ENCODE measurements at places on chromosomes 2 and 18.

GRCh38 chr2:237096911-237097310, 11.2 kb downstream of the COPS8 start:
- DNase-seq = no peak

DNA sequence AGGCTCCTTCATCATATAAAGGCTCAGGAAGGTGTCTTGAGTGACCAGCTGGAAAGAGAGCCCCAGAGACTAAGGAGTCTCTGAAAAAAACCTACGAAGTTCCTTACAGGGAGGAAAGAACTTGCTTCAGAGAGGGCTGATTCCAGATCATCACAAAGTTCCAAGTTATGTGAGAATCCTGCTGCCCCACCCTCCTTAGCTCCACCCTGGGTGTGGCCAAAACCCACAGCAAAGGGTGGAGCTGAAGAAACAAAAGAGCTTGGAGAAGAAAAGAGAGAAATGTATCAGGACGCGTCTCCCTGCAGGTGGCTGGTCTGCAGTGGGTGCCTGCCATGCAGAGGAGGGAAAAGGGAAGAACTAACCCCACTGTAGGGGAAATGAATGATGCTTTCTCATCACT, 32.8 kb upstream of the ZNF396 start:
- no peak for DNase-seq

DNA sequence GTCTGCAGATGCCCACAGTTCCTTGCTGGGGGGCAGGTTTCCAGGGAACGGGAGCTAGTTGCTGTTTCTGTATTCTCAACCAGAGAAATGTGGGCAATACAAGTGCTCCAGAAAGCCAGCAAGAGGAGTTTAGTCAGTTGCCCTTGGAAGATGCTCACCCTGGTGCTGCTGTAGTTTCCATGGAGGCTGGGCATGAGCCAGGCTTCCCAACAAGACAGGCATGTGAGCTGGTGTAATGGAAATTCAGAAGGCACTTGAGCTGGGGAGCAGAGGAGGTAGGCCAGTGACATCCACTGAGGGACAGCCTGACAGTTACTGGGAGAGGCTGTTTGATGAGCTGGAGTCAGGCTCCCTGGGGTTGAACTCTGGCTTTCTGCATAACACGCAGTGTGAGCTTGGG, 7.7 kb downstream of the HK2 start:
- DNase-seq = no peak

- DNase-seq = no peak
Observed at GRCh38 chr2:127887082-127887775, 1.5 kb upstream of the AMMECR1L start.

DNA sequence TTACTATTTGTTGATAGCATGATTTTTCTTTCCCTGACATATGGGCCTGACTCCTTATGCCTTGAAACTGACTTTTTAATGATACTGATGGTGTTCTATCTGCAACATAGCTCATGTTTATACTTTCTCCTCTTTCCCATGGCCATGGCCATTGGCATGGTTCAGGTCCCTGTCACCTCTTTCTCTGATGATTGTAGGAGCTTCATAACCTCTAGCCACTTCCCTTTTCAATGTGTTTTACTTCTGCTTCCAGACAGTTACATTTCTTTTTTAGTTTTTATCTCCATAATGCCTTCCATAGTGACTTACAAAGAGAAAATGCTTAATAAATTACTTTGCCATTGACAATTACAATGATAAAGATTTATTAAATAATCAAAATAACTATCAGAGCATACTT, 177.9 kb upstream of the SETBP1 start:
- DNase-seq = no peak

DNA sequence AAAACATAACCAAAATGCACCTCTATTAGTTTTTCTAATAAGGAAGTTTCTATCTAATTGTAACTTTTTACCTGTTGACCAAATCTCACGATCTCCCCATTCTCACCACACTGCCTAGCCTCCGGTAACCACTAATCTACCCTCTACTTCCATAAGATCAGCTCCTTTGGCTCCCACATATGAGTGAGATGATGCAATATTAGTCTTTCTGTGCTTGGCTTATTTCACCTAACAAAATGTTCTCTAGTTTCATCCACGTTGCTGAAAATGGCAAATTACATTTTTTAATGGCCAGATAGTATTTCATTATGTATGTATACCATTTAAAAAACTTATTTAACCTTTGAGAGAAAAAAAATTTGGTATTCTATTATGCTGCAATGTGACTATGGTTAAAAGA, 379.0 kb upstream of the NXPH2 start:
- DNase-seq = no peak

DNA sequence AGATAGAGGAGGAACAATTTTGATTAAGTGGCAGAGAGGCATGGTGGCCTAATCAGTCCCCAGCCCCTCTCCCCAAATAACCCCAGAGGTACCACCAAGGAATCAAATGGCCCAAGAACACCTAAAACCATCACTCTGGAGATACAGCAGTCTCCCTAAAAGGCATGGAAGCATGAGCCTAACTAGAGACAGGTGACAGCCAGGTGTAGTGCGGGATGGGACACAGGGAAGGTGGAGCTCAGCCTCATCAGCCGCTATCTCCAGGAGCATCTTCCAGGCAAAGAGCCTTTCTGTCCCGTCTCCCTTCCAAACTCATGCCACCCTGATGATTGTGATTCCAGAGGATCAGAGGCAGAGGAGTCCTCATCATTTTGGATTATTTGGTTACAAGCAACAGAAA, 144.7 kb downstream of the COPS8 start:
- no peak for DNase-seq

GRCh38 chr2:71891155-71891554, 256.5 kb downstream of the CYP26B1 start:
- no peak for DNase-seq

GRCh38 chr2:45986509-45986908, 310.7 kb upstream of the EPAS1 start:
- no peak for DNase-seq

GRCh38 chr2:85924522-85924921, 35.7 kb upstream of the ST3GAL5 start:
- DNase-seq = no peak

DNA sequence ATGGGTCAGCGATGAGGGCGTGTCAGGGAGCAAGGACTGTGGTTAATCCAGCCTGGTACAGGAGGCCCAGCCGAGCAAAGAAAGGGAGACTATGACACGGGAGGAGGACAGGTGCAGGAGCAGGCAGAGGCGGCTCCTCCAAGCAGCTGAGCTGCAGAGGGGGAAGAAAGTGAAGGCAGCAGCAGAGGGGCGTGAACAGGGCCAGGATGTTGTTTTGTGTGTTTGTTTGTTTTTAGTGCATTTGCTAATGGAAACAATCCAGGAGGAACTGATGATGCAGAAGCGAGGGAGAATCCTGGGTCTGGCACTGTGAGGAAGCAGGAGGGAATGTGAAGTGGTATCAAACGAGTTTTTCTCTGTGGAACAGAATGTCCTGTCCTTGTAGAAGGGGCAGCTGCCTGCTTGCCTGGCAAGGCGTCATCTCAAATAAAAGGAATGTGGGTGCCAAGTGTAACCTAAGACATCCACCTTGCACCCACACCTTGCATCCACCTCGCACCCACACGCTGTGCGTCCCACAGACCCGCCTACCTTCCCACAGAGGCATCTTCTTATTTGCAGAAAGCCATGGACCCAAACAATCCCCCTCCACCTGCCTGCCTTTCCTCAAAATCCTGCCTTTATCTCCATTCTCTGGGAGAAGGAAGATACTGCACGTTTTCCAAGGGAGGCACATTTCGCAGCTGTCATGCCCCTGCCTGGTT, 134.8 kb downstream of the SH3BP4 start:
- no peak for DNase-seq

DNA sequence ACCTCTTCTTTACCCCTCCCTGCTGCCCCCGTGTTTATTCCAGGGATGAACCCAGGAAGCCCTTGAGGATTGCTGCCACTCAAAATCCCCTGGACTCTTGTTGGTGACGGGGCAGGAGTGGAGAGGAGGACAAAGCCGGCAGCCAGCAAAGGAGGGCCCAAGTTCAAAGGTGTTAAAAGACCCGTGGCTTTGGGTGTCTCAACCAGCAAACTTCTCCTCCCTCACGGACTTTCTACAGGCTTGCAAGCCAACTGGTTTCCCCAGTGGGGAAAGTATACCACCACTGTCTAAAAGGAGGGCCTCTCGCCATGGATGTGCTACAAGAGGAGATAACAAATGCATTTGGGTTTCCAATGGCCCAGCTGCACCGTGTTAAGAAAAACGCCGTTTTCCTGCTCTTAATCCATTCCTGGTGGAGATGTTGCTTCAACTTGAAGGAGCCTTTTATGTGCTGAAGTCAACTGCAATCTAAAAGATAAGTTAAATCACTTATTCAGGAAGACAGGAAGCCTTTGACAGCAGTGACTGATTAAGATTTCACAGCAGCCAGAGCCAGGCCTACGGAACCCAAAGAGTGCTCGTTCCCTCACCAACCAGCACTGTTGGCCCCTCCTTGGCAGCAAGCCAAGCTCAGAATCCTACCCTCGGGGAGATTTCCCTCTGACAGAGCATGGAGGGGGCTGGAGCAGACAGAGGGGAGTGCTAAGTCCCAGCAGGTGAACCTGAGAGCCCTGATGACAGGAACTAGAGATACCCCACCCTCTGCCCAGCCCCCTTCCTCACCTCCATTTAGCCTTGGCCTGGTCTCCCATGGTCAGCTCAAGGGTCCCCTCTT, 57.8 kb downstream of the ZBTB7C start:
- no peak for DNase-seq

DNA sequence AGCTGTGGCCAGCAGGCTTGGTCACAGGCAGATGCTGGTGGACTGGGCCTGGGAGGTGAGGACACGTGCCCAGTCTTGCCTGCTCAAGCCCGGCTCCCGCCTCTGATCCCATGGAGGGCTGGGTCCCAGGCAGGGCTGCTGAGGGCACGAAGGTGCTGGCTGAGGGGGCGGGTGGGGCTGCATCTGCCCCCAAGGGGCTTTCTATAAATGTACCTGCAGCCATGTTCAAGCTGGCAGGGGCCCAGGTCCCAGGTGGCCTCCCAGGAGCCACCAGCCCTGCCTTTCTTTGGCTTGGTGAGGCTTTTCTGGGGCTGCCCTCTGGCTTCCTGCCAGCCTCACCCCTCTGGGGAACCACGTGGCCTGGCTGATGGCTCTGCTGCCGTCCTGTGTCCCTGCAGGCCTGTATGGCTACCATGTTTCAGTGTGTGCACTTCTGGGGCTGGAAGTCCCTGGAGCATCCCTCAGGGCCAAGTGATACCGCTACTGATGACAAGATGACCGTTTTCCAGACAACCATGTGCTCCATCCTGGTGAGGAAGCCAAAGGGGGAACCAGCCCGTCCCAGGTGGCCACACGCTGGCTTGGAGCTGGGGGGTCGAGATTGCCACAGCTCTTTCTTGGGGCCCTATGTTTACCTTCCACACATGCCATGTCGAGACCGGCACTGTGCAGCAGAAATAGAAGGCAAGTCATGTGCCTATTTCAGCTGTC, 23.2 kb downstream of the HJURP start:
- DNase-seq = no peak

- DNase-seq = no peak
Observed at GRCh38 chr18:59884351-59884750, 15.4 kb upstream of the PMAIP1 start.

GRCh38 chr2:135863233-135863632, 13.0 kb downstream of the MCM6 start:
- no peak for DNase-seq

DNA sequence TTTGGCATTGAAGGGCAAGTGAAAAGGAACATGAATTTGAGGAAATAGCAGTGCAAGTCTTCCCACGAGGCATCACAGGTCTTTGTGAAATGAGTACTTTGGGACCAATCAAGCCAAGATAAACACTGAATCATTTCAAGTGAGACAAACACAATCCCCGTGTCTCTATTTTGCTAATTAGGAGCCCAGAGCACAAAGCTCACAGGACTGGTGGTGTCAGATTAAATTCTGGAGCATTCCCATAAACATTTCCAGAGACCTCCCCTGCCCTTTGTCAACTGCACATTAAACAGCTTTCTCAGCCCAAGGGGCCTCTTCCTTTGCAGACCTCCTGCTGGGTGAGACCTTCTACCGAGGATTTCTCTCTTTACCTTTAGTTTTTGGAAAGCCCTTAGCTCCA, 50.7 kb downstream of the DAPL1 start:
- DNase-seq = no peak

DNA sequence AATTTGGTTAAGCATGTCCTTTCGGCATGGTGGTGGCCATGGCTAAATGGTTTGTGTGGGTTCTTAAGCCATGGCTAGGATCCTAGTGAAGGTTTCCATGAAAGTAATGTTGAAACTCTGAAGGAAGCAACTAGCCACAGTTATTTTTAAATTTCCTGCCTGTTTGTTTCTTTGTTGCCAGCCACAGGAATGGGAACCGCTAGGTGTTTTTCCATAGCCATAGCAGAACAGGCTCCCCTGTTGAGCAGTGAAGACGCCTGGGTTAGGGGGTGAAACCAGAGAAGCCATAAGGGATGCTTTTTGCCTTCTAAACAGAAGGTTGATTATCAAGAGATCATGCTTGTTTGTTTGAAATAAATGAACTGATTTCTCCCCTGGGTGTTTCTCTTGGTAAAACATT, 60.1 kb upstream of the CHMP1B start:
- DNase-seq = no peak

DNA sequence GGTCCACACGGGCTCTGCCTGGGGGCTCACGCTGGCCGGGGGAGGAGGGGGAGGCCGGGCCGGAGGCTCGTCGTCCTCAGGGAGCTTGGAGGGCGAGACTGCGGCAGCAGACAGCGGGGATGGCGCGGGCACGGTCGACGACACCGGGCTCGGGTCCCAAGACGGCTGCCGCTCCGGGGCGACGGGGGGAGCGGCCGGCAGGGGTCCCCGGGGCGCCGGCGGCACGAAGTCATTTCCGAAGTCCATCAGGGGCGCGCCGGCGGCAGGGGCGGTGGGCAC, 491 bp downstream of the RTN4 start:
- no peak for DNase-seq

DNA sequence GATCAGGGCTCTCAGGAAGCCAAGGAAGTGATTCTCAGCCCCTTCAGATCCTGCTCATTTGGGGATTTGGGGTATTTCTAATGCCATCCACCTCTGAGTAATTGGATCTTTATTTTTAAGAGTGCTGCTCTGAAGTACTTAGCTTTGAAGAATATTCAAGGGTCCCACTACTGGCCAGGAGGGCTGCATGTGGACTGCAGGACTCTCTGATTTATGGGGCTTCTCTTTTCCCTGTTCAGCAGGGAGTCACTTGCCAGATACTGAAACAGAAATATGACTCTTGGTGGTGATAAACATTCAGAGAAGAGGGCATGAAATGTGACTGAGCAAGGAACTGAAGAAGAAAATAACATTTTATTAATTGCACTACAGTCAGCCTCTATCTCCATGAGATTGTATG, 138.5 kb downstream of the MTX2 start:
- no peak for DNase-seq

- DNase-seq = no peak
Observed at GRCh38 chr2:33488178-33488690, 11.8 kb downstream of the RASGRP3 start.

DNA sequence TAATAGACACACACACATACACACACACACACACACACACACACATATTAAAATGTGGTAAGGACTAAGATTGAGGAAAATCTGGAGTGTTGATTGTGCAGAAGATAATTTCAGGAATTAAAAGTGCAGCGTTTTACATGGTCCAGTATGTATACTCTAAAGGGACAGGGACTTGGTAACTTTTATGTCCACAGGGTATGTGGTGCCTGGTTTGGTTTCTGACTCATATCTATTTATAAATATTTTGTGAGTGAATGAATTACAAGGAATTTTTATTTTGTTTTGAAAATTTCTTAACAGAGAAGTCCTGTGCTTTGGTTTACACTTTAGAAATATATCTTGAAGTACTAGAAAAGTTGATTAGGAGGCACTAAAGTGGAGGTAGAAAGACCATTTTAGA, 287.7 kb upstream of the NXPH2 start:
- no peak for DNase-seq

GRCh38 chr2:176268976-176269318, 295 bp upstream of the MTX2 start:
- no peak for DNase-seq

- no peak for DNase-seq
Observed at GRCh38 chr2:119306196-119306590, 60.4 kb downstream of the C2orf76 start.

Measured in activated gamma-delta T cell (primary cell).